ENCODE measurements at places on chromosomes 6 and 20.

DNA sequence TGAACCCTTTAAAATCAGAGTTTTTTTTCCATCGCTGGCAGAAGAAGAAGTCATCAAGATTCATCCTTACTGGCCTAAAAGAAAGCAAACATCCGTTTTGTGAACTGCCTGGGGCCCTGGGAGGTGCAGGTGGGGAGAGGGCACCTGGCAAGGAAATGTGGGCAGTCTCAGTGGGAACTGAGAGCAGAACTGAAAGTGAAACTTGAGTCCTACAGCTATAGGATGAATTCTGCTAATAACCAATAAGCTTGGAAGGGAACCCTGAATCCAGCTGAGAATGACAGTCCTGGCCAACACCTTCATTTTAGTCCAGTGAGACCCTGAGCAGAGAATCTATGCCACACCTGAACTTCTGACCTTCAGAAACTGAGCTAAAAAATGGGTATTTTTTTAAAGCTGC is 130.1 kb upstream of the ASCC3 start:
- no peak for DNase-seq

GRCh38 chr6:12363651-12364381 is 73.7 kb downstream of the EDN1 start:
- no peak for DNase-seq

- no peak for DNase-seq
Measured at GRCh38 chr6:106165885-106166485, 79.8 kb downstream of the PRDM1 start.

- DNase-seq, result no peak
Measured at GRCh38 chr6:82022614-82023129, 224.9 kb downstream of the IBTK start.

GRCh38 chr6:151428093-151428735 is 23.7 kb downstream of the RMND1 start:
- DNase-seq, result no peak

- no peak for DNase-seq
Measured at GRCh38 chr6:111291336-111292259, 191.4 kb downstream of the REV3L start.

DNA sequence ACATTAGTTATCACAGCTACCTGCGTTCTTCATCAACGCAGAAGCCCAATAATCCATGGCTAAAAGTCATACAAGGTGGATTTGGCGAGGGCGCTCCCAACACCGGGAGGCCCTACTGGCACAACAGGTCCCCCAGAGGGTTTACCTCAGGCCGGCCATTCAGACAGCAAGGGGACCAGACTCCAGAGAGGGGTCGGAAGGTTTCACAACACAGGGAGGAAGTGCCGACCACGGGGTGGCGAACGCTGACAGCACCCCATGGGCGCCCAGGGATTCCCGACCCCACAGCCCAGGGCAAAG is 1515.9 kb upstream of the DEFB115 start:
- DNase-seq, result no peak

DNA sequence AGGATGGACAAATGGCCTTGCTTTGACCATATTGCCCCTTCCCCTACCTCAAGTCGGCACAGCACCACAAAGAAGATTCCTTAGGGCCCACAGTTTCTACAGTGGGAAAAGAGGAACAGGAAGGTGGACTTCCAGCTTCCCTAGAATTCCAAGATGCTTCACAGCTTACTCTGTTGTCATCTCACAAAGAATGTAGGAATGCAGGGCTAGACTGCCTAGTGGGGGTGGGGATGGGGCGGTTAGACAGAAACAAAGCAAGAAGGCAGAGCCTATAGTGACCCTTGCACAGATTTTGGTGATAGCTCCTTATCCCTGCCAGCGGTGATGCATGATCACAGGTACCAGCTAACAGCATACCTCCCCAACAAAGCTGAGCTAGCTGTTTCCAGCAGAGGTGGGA is 607.6 kb upstream of the MAN1A1 start:
- no peak for DNase-seq

GRCh38 chr6:144849920-144850319 is 564.8 kb downstream of the UTRN start:
- no peak for DNase-seq

DNA sequence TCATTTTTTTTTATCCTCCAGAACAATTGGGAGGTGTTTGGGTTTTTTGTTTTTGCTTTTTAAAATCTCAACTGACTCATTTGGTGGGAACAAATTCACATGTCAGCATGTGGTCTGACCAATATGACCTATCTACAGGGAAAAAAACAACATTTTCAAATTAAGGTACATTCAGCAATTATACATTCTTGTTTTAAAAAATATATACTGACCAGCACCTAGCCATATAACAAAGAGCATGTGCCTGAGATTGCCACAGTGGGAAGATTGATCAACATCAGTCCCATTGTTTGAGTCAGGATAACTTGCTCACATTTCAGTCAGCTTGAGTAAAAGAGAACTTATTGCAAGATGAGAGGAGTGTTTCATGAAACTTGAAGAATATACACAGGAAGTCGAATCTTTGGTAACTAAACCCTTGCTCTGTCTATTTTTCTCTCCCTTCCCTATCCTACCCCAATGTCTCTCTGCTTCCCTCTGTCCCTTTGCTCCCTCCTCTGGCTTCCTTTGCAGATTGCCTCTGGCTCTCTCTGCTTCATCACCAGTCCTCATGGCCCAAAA is 163.2 kb upstream of the TAB2 start:
- DNase-seq, result no peak

GRCh38 chr6:29200767-29201662 is 30.3 kb downstream of the OR2J2 start:
- DNase-seq, result no peak

DNA sequence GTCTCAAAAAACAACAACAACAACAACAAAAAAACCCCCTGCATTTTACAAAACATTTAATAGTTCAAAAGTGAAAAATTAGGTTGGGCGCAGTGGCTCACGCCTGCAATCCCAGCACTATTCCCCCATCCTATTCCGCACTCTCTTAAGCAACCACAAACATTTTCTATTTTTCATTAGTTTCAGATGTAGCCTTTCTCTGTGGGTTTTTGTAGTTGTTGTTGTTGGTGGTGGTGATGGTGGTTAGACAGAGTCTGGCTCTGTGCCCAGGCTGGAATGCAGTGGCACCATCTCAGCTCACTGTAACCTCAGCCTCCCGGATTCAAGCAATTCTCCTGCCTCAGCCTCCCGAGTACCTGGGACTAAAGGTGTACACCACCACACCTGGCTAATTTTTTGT is 6.4 kb upstream of the GMNN start:
- DNase-seq, result peak; percentile 57

DNA sequence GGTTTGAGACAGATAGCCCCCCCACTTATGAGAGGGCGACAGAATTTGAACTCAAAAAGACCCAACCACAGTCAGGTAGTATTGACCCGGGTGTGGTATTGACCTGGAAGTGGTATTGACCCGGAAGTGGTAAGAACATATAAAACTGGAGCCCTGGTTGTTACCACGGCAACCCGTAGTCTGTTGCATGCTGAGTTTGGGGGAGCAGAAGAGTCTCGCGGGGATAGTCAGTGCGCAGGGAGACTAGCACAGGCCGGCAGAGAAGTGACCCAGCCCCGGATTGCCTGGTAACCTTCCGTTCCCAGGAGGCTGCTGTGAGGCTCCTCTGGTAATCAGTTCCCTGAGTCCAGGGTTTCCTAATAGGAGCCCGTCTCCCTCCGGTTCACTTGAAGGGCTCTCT is 96.2 kb downstream of the SNX5 start:
- no peak for DNase-seq

GRCh38 chr6:24408719-24409410 is 6.1 kb downstream of the MRS2 start:
- no peak for DNase-seq

- no peak for DNase-seq
Measured at GRCh38 chr20:19823216-19823615, 65.2 kb downstream of the RIN2 start.

DNA sequence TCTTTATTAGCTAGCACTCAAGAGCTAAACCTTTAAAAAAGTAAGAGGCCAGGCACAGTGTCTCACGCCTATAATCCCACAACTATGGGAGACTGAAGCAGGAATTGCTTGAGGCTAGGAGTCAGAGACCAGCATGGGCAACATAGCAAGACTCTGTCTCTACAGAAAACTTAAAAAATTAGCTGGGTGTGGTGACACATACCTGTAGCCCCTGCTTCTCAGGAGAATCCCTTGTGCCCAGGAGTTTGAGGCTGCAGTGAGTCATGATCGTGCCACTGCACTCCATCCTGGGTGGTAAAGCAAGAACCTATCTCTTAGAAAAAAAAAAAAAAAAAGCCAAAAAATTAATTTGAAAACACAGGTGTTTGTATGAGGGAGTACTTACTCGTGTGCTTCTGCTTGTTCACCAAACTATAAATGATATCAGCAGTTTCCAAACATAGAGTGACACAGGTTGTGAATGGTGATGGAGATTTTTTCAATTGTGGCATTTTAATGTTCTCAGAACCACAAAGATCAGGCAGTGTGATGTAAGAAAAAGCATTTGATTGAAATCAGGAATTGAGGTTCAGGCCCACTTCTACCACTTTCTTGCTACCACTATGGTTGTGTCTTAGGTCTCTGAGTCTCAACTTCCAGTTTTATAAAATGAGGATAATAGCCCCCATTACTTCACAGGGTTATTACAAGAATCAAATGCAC is 104.9 kb downstream of the FOXO3 start:
- no peak for DNase-seq

- no peak for DNase-seq
Measured at GRCh38 chr20:45109634-45110033, 5.3 kb downstream of the WFDC5 start.

DNA sequence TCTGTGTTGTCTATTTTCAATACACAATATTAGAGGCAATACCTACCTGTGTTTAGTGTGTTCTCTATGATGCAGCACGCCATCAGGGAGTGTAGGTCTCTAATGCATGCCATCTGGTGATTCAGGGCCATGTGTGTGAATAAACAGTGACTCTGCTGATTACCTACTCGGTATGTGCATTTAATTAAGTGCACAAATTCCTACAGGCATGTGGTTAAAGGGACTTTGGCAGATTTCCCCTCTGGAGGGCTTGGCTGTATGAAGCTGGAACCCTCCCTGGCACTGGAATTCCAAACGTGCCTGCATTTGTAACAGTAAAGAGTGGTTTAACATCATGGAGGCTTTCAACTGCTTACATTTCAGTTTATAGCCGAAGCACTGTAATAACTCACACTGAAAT is 401.5 kb upstream of the SASH1 start:
- DNase-seq, result no peak

GRCh38 chr6:169371344-169372127 is 117.9 kb upstream of the THBS2 start:
- no peak for DNase-seq

GRCh38 chr6:29142309-29142708 is 28.4 kb upstream of the OR2J2 start:
- DNase-seq, result no peak

DNA sequence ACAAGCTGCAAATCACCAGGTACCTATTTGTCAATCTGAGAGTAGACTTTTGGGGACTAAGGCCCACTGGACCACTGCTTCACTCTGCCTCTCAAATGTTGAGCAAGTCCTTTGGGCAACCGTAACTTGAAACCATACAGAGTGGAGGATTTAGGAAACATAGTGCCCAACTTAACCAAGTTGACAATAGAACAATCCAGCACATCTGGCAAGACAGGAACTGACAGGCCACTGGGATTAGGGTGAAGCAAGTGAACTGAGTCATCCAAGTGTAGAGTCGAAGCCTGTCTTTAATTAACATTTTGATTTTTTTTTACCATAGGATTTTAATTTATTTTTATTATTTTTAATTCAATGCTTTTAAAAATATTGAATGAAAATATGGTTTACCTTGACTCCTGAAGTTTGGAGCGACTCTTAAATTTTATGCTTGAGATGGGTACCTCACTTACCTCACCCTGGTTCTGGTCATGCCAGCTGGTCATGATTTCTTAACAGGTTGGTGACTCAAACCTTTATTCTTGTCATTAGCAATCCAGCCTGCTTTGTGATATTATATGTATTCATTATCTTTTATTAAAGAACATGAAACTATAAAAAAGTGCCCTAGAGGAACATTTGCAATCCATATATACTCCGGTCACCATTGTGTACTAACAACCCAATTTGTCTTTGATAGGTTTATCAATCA is 312.1 kb upstream of the DEFB112 start:
- no peak for DNase-seq

- DNase-seq, result no peak
Measured at GRCh38 chr6:51213811-51214210, 395.1 kb downstream of the TFAP2B start.

DNA sequence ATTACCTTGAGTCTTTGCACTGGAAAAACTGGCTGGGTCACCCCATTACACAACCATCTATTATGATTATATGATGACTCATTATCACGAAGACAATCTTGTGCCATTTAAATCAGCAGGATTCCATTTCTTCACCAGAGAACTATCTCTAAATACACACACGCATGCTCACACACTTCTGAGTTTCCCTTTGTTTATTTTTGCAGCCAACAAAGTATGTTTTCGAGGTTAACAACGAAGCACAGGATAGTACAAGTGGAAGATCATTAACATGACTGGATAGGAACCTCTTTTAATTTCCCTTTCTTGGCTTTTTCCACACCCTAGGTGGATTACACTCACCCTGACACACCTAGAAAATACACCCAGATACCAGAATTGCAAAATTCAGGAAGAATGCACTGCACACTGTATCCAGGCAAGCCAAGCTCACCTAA is 18.9 kb downstream of the PERP start:
- peak; percentile 68 for DNase-seq

DNA sequence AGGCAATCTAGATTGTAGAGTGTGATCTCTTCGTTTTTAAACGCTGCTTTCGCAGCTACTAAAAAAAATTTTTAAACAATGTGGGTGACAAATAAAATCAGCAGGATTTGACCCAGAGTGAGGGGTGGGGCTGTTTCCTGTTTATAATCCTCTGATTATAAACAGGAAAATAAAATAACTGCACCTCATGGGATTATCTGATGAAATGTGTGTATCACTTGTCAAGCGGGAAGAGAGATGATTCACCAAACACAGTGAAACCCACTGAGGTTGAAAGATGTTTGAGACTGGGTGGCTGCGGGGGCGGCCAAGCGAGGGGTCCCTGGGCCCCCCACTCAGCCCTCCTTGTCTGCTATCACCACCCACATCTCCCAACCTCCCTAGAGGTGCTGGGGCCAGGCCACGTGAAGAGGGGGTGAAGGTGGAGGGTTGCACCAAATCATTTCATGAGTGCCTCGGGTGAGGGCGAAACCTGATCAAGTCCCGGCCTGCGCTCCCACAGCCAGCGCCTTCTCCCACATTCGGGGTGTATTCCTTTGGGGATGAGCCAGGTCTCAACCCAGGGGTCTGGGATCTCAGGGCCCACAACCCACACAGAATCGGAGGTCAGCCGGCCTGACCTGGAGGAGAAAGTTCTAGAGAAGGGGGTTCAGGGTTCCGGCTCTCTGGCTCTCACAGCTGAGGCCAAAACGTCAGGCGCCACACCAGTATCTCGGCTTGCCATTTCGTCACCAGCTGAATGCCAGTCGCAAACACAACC is 212.5 kb downstream of the BMP7 start:
- no peak for DNase-seq

GRCh38 chr20:5065879-5066383 is 53.8 kb downstream of the PCNA start:
- DNase-seq, result peak; percentile 89
